Activated CD4-positive, alpha-beta T cell treated with anti-CD3 and anti-CD28 coated beads, Interleukin-2, amount 10 ng/mL, durations not matched to agents 7 days and 5 days (primary cell): ENCODE measurements at places on chromosomes 6 and 20. TPM values are rescaled to one million over a fixed set of nuclear protein-coding genes. Genes with fewer than 3 reads are reported as not detected.
A peak's percentile ranks its signal among the peaks of the same experiment; 100 is the strongest.

GRCh38 chr20:3980260-3981131 lies 34.9 kb downstream of the RNF24 start:
- DNase-seq = peak; percentile 20
- H3K27ac ChIP-seq = peak overlapping the region; percentile 91
- no peaks in the 10 kb centered on the region for H3K27me3 ChIP-seq
- peaks cover 2% of the 10 kb centered on the region for H3K36me3 ChIP-seq
- peak overlapping the region; percentile 71 for H3K4me3 ChIP-seq

DNA sequence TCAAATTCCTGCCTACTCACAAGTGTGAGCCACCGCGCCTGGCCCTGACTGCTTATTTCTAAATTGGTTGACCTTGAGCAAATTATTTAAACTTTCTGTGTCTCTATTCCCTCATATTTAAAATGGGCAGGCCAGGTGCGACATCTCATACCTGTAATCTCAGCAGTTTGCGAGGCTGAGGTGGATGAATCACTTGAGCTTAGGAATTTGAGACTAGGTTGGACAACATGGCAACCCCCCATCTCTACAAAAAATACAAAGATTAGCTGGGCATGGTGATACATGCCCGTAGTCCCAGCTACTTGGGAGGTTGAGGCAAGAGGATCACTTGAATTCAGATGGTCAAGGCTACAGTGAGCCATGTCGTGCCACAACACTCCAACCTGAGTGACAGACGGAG lies 26.5 kb downstream of the DCBLD1 start:
- no peak for DNase-seq
- H3K4me1 ChIP-seq = no peaks in the 10 kb centered on the region
- H3K27me3 ChIP-seq = peaks cover 1% of the 10 kb centered on the region

Gene PTGIS
- total RNA-seq = 0.62 TPM

- H3K27ac ChIP-seq = no peak overlapping the region
- H3K4me3 ChIP-seq = no peak overlapping the region
- H3K27me3 ChIP-seq = peaks cover 33% of the 10 kb centered on the region
- H3K4me1 ChIP-seq = no peaks in the 10 kb centered on the region
- no peak for DNase-seq
- no peaks in the 10 kb centered on the region for H3K36me3 ChIP-seq
Measured at GRCh38 chr6:29524044-29524443, 35.5 kb downstream of the UBD start.

Gene LCA5
- 0.05 TPM for total RNA-seq

GRCh38 chr6:132973514-132973993 lies 159.2 kb downstream of the RPS12 start:
- H3K4me3 ChIP-seq = no peak overlapping the region
- peaks cover 27% of the 10 kb centered on the region for H3K27me3 ChIP-seq
- no peaks in the 10 kb centered on the region for H3K4me1 ChIP-seq
- no peak for DNase-seq
- H3K27ac ChIP-seq = no peak overlapping the region

GRCh38 chr6:75759207-75759606 lies 10.2 kb downstream of the MYO6 start:
- no peaks in the 10 kb centered on the region for H3K36me3 ChIP-seq
- H3K4me3 ChIP-seq = no peak overlapping the region
- DNase-seq = no peak
- H3K27ac ChIP-seq = no peak overlapping the region
- H3K4me1 ChIP-seq = no peaks in the 10 kb centered on the region
- H3K27me3 ChIP-seq = peaks cover 30% of the 10 kb centered on the region

GRCh38 chr6:152136449-152136825 lies 329.0 kb downstream of the ESR1 start:
- H3K4me1 ChIP-seq = no peaks in the 10 kb centered on the region
- no peak for DNase-seq
- no peak overlapping the region for H3K27ac ChIP-seq
- H3K27me3 ChIP-seq = no peaks in the 10 kb centered on the region
- H3K4me3 ChIP-seq = no peak overlapping the region

Gene TCP11
- total RNA-seq = not detected

GRCh38 chr6:32852844-32853540 lies 512 bp downstream of the TAP1 start:
- H3K36me3 ChIP-seq = peaks cover 84% of the 10 kb centered on the region
- peak overlapping the region; percentile 97 for H3K27ac ChIP-seq
- peaks cover 63% of the 10 kb centered on the region for H3K4me1 ChIP-seq

Gene SCGN
- total RNA-seq = not detected

GRCh38 chr6:158143700-158144099 lies 24.4 kb downstream of the SERAC1 start:
- H3K4me3 ChIP-seq = no peak overlapping the region
- no peak overlapping the region for H3K27ac ChIP-seq
- DNase-seq = no peak
- H3K27me3 ChIP-seq = no peaks in the 10 kb centered on the region

GRCh38 chr20:21342656-21343345 lies 39.7 kb downstream of the XRN2 start:
- H3K27ac ChIP-seq = no peak overlapping the region
- H3K4me3 ChIP-seq = no peak overlapping the region
- no peaks in the 10 kb centered on the region for H3K4me1 ChIP-seq
- no peaks in the 10 kb centered on the region for H3K27me3 ChIP-seq

DNA sequence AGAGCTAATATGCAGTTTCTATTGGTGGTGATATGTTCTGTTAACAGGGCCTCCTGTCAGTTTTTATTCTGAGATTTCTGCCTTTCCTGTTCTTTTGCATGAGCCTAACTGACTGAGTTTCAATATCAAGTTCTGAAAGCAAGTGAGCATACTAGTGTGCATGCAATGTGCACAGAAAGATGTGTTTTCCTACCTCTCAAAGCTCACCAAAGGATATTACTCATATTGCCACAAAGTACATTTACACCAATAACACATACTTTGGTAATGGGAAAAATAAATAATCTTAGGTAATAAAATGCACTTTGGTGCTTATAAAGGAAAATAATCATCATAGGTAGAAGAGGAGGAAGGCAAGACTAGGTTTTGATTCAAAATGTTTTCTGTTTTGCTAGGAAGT lies 195.0 kb downstream of the KHDC1L start:
- no peaks in the 10 kb centered on the region for H3K27me3 ChIP-seq
- no peak overlapping the region for H3K4me3 ChIP-seq
- no peak for DNase-seq
- H3K36me3 ChIP-seq = no peaks in the 10 kb centered on the region

DNA sequence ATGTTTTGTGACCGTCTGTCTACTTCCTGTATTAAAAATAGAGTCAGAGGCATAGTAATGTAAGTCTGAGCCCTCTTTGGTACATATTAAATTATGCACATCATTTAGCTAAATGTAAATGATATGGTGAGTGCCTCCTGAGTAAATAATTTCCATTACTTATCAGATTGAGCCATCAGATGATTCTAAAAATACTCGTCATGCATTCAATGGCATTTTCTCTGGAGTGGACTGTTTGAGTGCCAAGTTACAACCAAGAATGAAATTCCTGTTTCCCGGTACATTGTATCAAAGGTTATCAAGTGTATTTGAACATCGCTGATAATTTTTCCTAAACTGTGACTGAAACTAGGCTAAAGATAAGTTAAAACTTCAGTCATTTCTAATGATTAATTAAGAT lies 81.0 kb downstream of the AKAP7 start:
- H3K27me3 ChIP-seq = no peaks in the 10 kb centered on the region
- H3K36me3 ChIP-seq = peaks cover 19% of the 10 kb centered on the region
- no peak overlapping the region for H3K4me3 ChIP-seq
- peaks cover 24% of the 10 kb centered on the region for H3K4me1 ChIP-seq
- no peak overlapping the region for H3K27ac ChIP-seq

DNA sequence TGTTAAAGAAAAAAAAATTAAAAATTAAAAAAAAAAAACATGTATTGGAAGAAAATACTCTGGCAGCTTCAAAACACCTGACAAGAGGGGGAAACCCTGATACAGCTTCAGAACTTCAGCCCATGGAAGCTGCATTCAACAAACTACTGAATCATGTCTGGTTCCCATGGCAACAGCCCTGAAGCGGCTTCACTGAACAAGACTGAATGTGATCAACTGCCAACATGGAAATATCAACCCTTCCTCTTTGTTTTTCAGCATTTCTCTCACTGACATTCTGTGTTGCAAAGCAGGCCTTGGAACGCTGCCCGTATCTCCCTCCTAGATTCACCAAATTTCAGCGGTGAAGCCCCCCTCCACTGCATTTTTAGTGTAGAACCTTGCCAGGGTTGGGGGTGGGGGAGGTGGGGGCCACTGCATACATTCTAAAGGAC lies 91.3 kb upstream of the SHLD1 start:
- peak; percentile 39 for DNase-seq
- H3K4me1 ChIP-seq = peaks cover 10% of the 10 kb centered on the region
- no peak overlapping the region for H3K27ac ChIP-seq
- no peak overlapping the region for H3K4me3 ChIP-seq

DNA sequence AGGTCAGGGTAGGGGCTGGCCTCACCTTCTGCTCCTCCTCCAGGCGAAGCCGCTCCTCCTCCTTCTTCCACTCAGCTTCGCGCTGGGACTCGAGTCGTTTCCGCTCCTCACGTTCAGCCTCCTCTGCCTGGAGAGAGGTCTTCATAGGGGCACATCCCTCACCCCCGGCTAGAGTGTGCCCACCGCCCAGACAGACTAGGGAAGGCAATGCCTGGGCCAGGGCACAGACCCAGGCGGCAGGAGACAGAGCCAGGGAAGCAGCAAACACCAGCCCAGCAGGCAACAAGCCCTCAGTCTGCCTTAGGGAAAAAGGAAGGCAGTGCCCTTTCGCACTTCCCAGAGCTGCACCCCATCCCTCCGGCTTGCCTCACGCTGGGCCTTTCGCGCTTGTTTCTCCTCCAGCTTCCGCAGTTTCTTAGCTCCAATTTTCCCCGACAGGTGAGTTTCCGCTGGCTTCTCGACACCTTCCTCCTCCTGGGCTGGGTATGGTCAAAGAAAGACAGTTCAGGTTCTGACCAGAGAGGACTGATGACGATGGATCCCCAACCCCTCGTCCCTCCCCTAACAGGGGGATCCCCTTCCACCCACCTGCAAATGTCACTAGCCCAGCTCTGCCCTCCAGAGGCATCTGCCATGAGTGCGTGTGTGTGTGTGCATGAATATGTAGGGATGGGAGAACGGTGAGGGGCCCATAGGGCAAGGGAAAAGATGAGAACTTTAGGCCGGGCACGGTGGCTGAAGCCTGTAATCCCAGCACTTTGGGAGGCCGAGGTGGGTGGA lies 4.3 kb downstream of the DDRGK1 start:
- no peaks in the 10 kb centered on the region for H3K27me3 ChIP-seq
- no peak overlapping the region for H3K27ac ChIP-seq
- no peak overlapping the region for H3K4me3 ChIP-seq
- no peak for DNase-seq
- peaks cover 53% of the 10 kb centered on the region for H3K36me3 ChIP-seq

GRCh38 chr6:42104804-42105125 lies 37.7 kb downstream of the C6orf132 start:
- H3K4me1 ChIP-seq = peaks cover 17% of the 10 kb centered on the region
- H3K36me3 ChIP-seq = no peaks in the 10 kb centered on the region
- no peak for DNase-seq
- H3K27me3 ChIP-seq = peaks cover 10% of the 10 kb centered on the region

DNA sequence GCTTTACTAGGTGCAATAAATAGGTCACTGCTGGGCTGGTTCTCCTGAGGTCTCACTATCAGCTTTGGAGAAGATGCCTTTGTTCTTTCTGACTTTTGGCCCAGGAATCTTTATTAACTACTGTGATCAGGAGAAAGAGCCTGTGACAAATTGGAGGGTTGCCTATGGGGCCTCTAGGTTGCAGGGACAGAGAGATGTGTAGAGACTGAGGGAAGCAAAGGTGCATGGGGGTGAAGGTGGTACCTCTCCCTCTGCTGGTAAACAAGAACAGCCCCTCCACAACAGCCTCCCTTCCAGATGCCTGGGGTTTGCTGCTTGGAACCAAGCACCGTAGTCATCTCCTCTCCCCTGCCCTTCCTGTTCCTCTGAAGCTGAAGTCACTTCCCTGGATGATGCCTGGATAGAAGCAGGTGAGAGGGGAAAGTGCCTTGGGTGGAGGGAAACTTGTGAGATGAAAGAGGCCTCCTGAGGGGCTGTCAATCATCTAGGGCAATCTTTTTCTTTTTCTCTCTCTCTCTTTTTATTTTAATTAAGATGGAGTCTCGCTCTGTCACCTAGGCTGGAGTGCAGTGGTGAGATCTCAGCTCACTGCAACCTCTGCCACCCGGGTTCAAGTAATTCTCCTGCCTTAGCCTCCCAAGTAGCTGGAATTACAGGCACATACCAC lies 57.4 kb upstream of the DUSP22 start:
- DNase-seq = no peak
- peaks cover 57% of the 10 kb centered on the region for H3K4me1 ChIP-seq
- H3K27me3 ChIP-seq = no peaks in the 10 kb centered on the region
- H3K4me3 ChIP-seq = no peak overlapping the region

DNA sequence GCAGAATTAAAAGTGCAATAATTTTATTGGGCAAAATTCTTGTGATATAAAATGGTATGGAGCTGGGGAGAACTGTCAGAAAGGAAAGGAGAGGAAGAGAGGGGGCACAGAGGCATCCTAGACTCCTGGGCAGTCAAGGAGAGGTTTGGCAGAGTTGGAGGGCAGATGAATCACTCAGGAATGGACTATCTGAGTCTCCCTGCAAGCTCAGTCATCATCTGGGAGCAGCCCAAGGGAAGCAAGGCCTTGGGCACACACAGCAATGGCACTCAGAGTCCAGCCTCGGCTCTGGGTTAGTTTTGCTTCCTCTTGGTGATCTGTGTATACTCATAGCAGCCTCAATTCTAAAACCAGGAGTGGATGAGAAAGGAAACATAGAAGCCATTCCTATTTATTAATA lies 67.2 kb downstream of the SLC22A1 start:
- H3K27me3 ChIP-seq = peaks cover 6% of the 10 kb centered on the region
- H3K36me3 ChIP-seq = peaks cover 2% of the 10 kb centered on the region
- H3K4me3 ChIP-seq = no peak overlapping the region

GRCh38 chr20:4946986-4947385 lies 54.3 kb downstream of the SLC23A2 start:
- no peaks in the 10 kb centered on the region for H3K27me3 ChIP-seq
- no peak overlapping the region for H3K4me3 ChIP-seq
- DNase-seq = no peak
- H3K27ac ChIP-seq = no peak overlapping the region
- H3K4me1 ChIP-seq = peaks cover 30% of the 10 kb centered on the region
- peaks cover 4% of the 10 kb centered on the region for H3K36me3 ChIP-seq

- peaks cover 20% of the 10 kb centered on the region for H3K4me1 ChIP-seq
- H3K36me3 ChIP-seq = peaks cover 72% of the 10 kb centered on the region
- H3K4me3 ChIP-seq = no peak overlapping the region
- no peaks in the 10 kb centered on the region for H3K27me3 ChIP-seq
- DNase-seq = no peak
- H3K27ac ChIP-seq = peak overlapping the region; percentile 2
Measured at GRCh38 chr6:36493859-36494258, 51.1 kb downstream of the KCTD20 start.

DNA sequence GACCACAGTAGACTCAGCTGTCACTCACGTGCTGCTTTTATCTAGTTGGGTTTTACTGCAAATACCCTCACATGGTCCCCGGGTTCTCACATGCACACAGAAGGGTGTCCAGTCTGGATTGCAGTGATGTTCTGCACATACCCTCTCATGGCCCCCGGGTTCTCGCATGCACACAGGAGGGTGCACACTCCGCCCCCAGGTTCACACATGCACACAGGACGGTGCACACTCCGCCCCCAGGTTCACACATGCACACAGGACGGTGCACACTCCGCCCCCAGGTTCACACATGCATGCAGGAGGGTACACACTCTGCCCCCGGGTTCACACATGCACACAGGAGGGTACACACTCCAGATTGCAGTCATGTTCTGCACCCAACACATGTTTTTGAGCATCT lies 224.3 kb downstream of the ERMARD start:
- H3K4me1 ChIP-seq = no peaks in the 10 kb centered on the region
- no peak for DNase-seq
- H3K36me3 ChIP-seq = no peaks in the 10 kb centered on the region
- no peak overlapping the region for H3K27ac ChIP-seq
